Renal cortex interstitium (tissue), 15 donors: ENCODE measurements at places on chromosomes 3 and 15. TPM values are rescaled to one million over a fixed set of nuclear protein-coding genes. Genes with fewer than 3 reads are reported as not detected.

DLEC1 gene
- 0.48 TPM for polyA plus RNA-seq

TM6SF1 gene
- polyA plus RNA-seq: 1.2 TPM

POC1A gene
- polyA plus RNA-seq: 7.0 TPM

XCR1 gene
- polyA plus RNA-seq: 0.17 TPM

NR2E3 gene
- polyA plus RNA-seq: 0.45 TPM

KNG1 gene
- 125 TPM for polyA plus RNA-seq

ACAN gene
- 3.3 TPM for polyA plus RNA-seq

KCNMB3 gene
- 5.0 TPM for polyA plus RNA-seq

TMEM212 gene
- 0.07 TPM for polyA plus RNA-seq

IFT80 gene
- polyA plus RNA-seq: 52.4 TPM

CYP1A1 gene
- polyA plus RNA-seq: 0.12 TPM

TUSC2 gene
- 23.4 TPM for polyA plus RNA-seq

GOLGA8G gene
- 0.08 TPM for polyA plus RNA-seq

MORC1 gene
- polyA plus RNA-seq: 0.57 TPM

CTXND1 gene
- 7.4 TPM for polyA plus RNA-seq

RYK gene
- polyA plus RNA-seq: 92.1 TPM

AMT gene
- 37.6 TPM for polyA plus RNA-seq

PLSCR2 gene
- 1.7 TPM for polyA plus RNA-seq

MEGF11 gene
- 3.3 TPM for polyA plus RNA-seq
